ENCODE measurements at places on chromosomes 5 and 9.
A peak's percentile ranks its signal among the peaks of the same experiment; 100 is the strongest.

DNA sequence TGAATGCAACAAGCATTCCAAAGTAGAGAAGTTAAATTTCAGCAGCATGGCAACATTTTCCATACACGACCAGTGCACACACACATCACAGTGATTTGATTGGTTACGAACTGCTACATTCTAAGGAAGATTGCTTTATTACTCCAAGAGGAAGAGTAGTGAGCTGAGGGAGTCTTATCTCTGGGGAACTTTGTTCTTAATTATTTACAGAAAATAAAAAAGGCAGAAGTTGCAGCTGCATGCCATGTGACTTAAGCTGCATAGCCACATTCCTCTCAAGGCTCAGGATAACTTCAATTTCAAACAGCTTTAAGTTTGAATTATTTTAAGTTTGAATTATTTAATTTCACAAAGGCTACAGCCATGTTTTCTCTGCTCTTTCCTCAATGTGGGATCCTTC lies 71.6 kb upstream of the HSPB3 start:
- DNase-seq: no peak

DNA sequence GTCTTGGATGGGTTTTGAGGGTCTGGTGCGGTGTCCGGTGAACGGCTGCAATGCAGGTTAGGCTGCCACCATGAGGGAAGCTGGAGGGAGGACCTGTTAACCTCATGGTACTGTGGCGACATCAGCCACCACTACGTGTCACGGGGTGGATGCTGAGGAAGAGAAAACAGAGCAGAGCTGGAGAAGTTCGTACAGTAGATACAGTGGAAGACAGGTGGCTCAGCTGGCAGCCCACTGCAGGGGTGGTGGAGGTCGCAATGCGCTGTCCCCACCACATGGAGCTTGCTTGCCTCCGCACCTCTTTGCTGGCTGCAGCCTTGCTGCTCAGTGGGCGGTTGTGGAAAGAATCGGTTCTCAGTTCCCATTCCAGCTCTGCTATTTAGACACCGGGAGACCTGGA lies 2.8 kb downstream of the DCANP1 start:
- no peak for DNase-seq

- DNase-seq: no peak
Measured at GRCh38 chr9:5556101-5556705, 45.9 kb downstream of the PDCD1LG2 start.

GRCh38 chr5:3601061-3601710 lies 5.6 kb downstream of the IRX1 start:
- no peak for DNase-seq

- no peak for DNase-seq
Measured at GRCh38 chr5:93428868-93429267, 152.2 kb downstream of the NR2F1-AS1 start.

GRCh38 chr5:9409413-9409960 lies 136.4 kb downstream of the SEMA5A start:
- no peak for DNase-seq

DNA sequence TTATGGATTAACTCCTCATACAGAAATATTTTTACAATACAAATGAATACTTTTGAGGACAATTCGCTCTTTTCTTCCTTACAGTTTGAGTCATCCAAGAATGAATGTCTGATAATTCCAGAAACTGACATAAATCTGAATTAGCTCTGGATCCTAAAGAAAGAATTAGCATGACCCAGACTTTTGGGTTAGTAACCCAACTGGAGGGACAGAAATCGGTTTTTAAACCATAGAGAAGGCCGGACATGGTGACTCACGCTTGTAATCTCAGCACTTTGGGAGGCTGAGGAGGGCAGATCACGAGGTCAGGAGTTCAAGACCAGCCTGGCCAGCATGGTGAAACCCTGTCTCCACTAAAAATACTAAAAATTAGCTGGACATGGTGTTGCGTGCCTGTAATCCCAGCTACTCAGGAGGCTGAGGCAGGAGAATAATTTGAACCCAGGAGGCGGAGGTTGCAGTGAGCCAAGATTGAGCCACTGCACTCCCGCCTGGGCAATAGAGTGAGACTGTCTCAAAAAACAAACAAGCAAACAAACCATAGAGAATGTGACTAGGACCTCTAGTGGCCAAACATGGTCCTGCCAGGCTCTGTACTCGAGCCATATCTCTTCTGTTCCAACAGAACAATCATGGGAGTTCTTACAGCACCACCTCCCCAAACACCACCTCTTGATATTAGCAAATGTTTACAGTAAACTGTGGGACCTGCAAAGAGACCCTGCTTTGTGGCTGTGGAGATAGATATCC lies 44.8 kb downstream of the LURAP1L start:
- DNase-seq: no peak

DNA sequence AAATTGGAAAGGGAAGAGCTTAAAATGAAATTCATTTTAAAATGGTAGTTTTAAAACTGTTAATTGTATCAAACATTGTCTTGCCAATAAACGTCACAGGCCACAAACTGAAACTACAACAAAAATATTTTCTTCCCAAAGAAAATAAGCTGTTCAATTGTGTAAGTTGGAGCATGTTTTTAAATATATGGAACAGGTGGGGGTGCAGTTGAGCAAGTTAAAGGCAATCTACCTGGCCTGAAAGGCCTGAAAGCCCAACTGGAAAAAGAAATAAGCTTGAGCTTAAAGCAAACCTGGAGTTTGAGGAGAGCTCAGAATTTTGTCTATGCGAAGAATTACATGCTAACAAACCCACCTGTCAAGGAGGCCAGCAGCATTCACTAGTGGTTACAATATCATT lies 439.5 kb downstream of the ACTL7B start:
- DNase-seq: no peak

GRCh38 chr9:114930056-114930812 lies at the start of gene TNFSF8:
TSS of gene TNFSF8 (minus strand) at chr9:114930591. CDS start at chr9:114930303, 288 bp downstream.
- peak; percentile 45 for DNase-seq

DNA sequence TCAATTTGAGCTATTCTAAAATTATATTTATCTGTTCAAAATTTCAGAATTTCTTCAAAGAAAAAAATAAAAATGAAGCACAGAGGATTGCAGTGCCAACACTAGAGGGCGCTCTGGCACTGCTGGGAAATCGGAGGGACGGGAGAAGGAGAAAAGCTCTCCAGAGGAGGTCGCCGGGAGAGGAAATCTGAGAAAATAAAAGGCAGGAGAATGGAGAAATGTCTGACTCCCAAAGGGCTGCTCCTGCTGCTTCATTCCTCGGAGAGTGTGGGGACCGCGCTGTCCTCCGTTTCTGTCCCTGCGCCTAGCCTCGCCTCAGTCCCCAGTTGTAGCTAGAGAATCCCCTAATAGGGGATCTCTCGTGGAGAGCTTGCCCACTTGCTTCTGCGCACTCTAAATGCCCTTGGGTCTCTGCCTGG lies 40.0 kb upstream of the ARSB start:
- no peak for DNase-seq

DNA sequence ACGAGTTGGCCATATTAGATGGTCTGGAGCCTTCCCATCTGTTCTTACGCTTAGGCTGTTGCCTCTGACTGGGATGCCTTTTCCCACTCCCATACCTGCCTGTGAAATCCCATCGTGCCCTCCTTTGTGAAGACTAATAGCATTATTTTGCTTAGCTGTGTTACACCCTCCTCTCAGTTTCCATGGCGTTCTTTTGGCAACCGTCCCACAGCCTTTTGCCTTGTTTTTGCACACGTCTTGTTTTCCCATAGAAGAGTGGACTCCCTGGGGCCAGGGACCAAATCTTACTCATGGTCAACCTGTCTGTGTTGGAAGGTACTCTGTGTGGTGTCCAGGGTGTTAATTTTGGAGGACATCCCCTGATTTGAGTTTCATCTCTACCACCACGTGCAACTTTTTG lies 242.1 kb downstream of the HSPA4 start:
- no peak for DNase-seq

GRCh38 chr5:14222206-14222605 lies 79.1 kb downstream of the TRIO start:
- no peak for DNase-seq

DNA sequence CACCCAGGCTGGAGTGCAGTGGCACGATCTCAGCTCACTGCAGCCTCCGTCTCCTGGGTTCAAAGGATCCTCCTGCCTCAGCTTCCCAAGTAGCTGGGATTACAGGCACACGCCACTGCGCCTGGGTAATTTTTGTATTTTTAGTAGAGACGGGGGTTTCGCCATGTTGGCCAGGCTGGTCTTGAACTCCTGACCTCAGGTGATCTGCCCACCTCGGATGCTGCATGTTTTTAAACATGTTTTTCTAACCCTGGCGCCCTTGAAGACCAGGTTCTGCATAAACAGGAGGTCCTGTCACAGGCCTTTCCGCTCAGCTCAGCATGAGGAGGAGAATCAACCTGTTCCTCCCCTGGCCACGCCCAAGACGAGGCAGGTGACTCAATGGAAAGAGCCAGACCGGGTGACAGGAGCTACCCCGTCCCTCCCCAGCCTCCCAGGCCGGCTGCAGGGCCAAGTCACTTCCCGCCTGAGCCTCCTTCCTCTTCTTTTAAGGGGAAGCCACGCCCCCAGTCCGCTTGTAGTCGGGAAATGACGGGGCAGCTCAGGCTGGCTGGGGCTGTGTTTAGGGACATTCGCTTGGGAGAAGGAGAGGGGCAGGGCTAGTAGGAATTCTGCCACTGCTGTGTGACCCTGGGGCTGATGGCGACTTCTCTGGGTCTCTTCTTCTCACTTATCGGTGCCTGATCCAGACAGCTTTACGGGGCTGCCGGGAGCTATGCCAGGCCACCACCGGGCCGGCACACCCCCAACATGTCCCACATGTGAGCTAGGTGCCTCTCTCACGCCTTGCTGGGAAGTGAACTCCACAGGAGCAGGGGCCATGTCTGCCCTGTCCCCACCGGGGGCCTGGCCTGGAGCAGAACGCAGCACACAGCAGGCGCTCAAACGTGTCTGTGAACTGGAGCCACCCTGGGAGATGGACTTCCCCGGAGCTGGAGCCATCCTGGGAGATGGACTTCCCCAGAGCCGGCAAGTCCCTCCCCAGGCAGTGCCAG lies 6.1 kb downstream of the NOTCH1 start:
- peak; percentile 89 for DNase-seq

GRCh38 chr9:71716138-71716909 lies 52.0 kb downstream of the CEMIP2 start:
- DNase-seq: no peak

- no peak for DNase-seq
Measured at GRCh38 chr5:140883927-140884697, 2.2 kb downstream of the PCDHA13 start.

DNA sequence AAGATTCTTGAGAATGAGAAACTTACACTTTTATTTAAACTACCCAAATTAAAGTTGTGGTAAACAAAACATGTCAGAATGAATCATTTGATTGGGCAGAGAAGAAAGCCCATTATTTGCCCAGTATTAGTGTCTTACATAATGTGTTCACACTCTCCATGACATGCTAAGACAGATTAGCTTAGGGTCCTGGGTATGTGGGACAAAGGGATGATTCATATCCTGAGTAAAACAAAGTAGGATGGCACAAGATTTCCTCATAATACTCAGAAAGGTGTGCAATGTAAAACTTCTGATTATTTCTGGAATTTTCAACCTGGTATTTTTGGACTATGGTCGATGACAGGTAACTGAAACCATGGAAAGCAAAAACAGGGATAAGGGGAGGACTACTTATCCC lies 183.9 kb upstream of the POU5F2 start:
- no peak for DNase-seq

GRCh38 chr5:108867656-108868055 lies 120.0 kb downstream of the FER start:
- no peak for DNase-seq

GRCh38 chr5:133121611-133122150 lies 69.9 kb downstream of the HSPA4 start:
- no peak for DNase-seq

DNA sequence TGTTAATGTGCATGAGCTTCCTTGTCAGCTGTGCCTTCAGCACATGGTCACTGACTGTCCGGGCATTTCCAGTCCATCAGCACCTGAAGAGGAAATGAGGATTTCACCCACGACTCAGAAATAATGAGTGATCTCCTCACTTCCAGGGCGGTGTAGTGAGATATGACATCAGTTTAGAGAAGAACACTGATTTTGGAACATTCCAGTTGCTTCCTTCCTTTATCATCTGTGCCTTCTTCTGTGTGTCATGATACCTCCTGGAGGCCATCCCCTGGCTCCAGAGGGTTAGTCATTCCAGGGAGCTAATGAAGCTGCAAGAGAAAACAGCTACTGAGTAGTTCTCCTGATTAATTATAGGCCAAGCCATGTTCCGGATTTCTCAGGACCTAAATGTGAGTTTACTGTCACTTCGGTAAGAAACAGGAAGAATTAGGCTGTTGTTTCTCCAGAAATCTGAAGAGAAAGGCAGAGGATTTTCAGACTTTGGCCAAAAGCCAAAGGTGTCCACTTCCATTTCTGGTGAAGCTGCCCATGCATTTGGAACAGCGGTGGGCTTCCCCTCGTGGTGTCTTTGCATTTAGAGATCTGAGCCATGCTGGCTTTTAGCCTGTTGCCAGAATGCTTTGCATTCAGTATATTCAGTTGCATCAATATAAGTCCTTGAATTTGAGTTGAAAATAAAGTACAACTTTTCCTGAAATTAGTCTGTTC lies 161.3 kb upstream of the OTULINL start:
- no peak for DNase-seq

- no peak for DNase-seq
Measured at GRCh38 chr9:80382211-80382891, 810.6 kb downstream of the TLE4 start.

DNA sequence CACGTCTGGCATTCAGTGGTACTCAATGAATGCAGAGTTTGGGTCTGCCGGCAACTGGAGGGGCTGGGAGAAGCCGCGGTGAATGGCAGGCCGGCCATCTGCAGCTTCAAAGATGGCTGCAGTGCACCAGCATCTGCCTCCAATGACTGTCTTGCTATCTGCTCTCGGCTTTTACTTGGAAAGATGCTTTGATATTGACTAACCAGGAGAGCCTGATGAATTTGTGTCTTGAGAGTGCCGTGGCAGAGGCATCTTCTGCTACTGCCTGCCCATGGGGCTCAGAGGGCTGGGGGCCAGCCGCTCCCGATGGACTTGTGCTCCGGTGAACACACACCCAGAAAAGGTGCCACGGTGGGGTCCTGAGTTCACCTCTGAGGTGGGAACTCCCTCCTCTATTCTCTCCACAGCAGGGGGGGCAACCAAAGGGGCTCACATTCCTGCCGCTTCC lies 164.5 kb downstream of the COL23A1 start:
- DNase-seq: no peak

GRCh38 chr9:133370685-133371084 lies 5.2 kb downstream of the SURF4 start:
- DNase-seq: no peak

GRCh38 chr9:14413812-14414211 lies 99.9 kb upstream of the NFIB start:
- DNase-seq: no peak

- DNase-seq: no peak
Measured at GRCh38 chr9:124502711-124503702, 4.2 kb downstream of the NR5A1 start.

DNA sequence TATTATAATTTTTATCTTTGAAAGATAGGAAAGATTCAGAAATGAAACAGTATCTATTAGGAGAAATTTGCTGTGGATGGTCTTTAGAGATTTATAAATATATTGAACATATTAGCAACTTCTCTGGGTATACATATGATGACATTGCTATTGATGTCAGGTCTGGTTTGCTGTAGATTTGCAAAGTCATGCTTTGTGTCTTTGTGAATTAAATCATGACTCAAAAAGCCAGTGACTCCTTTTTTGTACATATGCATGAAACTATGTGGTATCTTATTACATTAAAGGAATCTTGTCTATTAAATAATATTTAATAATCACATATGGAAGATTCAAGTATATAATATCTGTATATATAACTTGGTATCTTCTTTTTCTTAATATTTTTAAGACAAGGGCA lies 141.9 kb downstream of the ST8SIA4 start:
- no peak for DNase-seq

All from stimulated activated CD4-positive, alpha-beta T cell treated with anti-CD3 and anti-CD28 coated beads, Interleukin-15, amount 100 ng/mL, for 1 hour (primary cell).